ENCODE measurements at places on chromosomes 12 and 14. TPM values are rescaled to one million over a fixed set of nuclear protein-coding genes. Genes with fewer than 3 reads are reported as not detected.

The TEDC1 gene
- 47.8 TPM for total RNA-seq

The AMDHD1 gene
- 0.54 TPM for total RNA-seq

The DAO gene
- not detected for total RNA-seq

The OAS3 gene
- 33.3 TPM for total RNA-seq

- no peak for DNase-seq
Observed at GRCh38 chr14:68807148-68807600, 14.3 kb upstream of the ZFP36L1 start.

DNA sequence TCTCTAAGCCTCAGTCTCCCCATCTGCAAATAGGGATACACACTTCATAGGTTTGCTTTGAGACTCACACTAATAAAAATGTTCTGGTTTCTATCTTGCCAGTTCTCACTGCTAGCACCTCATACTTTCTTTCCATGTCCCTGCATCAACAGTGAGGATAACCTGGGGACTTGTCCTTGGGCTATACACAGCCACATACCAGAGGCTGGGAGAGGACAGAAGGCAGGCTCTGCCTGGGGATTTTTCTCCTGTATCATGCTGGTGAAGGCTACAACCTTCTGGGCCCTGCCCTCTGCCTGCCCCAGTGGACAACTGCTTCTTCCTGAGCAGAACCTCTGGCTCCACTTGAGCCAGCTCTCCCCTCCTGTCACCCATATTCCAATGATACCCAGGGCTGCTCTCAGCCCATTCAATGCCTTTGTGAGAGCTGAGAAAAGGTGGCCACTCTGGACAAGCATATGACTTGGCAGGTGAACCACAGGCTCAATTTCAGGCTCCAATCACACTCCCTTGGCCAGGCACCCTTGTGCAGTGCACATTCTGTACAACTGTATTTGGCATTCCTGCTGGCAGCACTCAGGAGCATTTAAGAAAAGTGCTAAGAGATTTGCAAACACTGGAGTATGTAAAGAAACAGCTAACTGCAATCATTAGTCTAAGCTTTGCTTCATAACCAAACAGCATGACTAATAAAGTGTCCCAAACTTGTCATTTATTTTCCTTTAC lies 135.8 kb upstream of the VRK1 start:
- DNase-seq, result no peak

DNA sequence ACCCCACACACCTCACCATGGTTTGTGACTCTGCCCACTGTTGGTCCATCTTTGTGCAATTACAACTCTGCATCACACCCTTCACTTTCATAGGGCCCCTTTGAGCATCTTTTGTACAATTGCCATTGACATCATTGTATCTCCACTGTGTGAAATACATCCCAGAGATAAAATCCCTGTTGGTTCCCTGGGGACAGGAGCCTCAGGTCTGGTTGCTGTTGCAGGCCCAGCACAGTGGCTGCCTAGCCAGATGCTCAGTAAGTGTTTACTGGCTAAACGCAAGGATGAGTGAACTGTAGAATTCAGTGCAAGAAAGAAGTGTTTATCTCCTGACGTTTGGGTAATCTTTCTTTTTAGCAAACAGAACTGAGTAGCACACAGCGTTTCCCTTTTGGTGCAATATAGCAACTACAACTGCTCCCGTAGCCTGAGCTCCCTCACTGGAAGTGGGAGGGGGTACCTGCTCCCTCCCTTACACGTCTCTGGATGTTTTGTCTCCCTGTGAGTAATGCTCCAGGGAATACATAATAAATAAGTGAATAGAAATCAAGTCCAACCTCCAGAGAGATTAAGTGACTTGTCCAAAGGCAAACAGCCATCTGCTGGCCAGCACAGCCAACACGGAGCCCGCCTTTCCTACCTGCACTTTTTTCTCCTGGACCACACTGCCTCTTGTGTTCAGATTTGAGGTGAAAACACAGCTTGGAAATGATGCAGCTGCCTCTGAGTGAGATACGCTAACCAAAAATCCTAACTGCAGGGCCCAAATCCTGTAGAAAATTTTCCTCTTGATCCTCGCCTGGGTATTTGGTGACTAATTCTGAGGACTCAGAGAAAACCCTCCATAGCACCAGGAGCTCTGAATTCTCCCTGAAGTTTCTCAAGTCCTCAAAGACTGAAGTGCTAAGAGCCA lies 27.4 kb downstream of the GALNT16 start:
- no peak for DNase-seq

GRCh38 chr12:106136263-106136662 lies 2.5 kb downstream of the NUAK1 start:
- no peak for DNase-seq

- DNase-seq, result no peak
Observed at GRCh38 chr14:61403411-61403810, 82.0 kb downstream of the PRKCH start.
